Stimulated activated naive CD4-positive, alpha-beta T cell (primary cell): ENCODE measurements at places on chromosomes 6 and 20.

GRCh38 chr20:37404461-37404890, 58.5 kb downstream of the SRC start:
- no peak for DNase-seq

- no peak for DNase-seq
Observed at GRCh38 chr6:106087548-106088325, 1.6 kb downstream of the PRDM1 start.

GRCh38 chr6:84920021-84920420, 155.6 kb upstream of the TBX18 start:
- DNase-seq, result no peak

- DNase-seq, result no peak
Observed at GRCh38 chr6:131164506-131164905, 29.2 kb downstream of the AKAP7 start.

DNA sequence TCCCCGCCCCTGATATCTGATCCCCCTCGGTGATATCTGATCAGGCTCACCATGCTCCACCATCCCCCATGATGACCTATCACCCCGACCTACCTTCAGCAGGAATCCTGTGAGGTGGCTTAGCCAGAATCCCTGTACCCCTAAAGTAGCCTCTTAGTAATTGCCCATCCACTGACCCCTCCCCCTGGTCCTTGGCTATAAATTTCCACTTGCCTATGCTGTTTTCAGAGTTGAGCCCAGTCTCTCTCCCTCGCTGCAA, 177.5 kb upstream of the GGTLC1 start:
- DNase-seq, result no peak

DNA sequence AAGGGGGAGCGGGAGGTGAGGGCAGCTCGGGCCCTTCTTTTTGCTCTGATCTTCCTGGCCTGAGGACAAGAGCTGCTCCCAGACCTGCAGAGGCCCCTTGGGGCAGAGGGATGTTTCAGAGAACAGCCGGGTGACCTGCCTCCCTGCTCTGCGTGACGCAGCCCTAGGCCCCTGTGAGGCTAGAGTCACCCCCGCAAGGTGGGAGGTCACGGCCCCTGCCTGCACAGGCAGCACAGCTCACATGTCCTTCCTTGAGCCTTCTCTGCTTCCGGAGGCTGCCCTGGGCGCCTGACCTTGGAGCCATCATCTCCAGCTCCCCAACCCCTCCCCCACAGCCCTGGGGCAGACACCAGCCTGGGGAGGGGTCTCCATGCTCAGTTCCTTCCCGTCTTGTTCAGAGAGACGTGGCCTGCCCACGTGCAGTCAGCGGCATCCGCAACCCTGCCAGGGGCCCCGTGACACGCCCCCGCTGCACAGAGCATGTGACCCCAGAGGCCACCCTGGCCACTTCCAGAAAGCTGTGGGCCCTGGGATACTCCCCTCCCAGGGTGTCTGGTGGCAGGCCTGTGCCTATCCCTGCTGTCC, at the start of gene BIRC7:
BIRC7 (plus strand) TSS at position 507 of the 585 bp plus-strand sequence. CDS start 192 bp downstream, outside the sequence.
- no peak for DNase-seq

- no peak for DNase-seq
Observed at GRCh38 chr20:51562332-51563173, 20.0 kb upstream of the NFATC2 start.

DNA sequence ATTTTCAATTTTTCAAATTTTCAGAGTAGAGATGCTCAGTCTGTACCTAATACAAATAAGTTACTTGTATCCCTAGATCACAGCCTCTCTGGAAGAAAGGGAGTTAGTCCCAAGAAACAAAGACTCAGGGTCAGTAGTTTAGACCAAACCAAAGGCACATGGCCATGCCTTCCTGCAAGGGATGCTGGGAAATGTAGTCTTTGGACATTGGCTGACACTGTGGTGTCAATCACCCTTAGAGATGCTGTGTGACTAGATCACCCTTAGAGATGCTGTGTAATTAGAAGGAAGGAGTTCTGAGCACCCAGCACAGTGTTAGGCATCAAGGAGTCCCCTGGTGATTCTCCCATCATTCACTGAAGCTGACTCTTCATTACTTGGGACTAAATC, 202.1 kb downstream of the NFATC2 start:
- no peak for DNase-seq
